HCEC 1CT (cell line): ENCODE measurements at places on chromosomes 1 and 21.
A peak's percentile ranks its signal among the peaks of the same experiment; 100 is the strongest.

DNA sequence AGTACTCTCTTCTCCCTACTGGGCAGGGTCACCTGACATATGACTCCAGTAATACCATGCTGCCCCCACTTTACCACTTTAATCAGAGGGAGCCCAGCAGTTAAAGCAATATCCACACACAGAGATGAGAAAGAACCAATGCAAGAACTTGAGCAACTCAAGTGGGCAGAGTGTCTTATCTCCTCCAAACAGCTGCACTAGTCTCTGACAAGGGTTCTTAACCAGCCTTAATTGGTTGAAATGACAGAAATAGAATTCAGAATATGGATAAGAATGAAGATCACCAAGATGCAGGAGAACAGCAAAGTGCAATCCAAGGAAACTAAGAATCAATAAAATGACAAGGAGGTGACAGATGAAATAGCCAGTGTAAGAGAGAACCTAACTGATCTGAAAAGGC, 91.0 kb downstream of the KCNT2 start:
- DNase-seq = no peak

GRCh38 chr21:16571594-16571993, 841.8 kb downstream of the USP25 start:
- DNase-seq = peak; percentile 40

- no peak for DNase-seq
Observed at GRCh38 chr1:40663324-40664166, 1.9 kb downstream of the RIMS3 start.

DNA sequence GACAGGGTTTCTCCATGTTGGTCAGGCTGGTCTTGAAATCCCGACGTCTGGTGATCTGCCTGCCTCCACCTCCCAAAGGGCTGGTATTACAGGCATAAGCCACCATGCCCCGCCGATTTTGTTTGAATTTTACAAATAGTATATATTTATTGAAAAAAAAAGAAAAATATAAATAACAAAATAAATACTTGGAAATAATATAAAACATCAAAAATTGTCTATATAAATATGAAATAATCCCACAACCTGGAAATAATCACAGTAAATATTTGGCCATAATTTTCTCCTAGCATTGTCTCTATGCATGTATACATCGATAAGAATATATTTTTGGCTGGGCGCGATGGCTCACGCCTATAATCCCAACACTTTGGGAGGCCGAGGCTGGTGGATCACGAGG, 2.7 kb upstream of the PLOD1 start:
- DNase-seq = no peak

- DNase-seq = no peak
Observed at GRCh38 chr1:9251501-9251900, 16.9 kb downstream of the H6PD start.

GRCh38 chr1:9449110-9449627, 90.1 kb upstream of the SLC25A33 start:
- DNase-seq = no peak

GRCh38 chr21:29771491-29772066, 168.2 kb downstream of the GRIK1 start:
- DNase-seq = no peak

DNA sequence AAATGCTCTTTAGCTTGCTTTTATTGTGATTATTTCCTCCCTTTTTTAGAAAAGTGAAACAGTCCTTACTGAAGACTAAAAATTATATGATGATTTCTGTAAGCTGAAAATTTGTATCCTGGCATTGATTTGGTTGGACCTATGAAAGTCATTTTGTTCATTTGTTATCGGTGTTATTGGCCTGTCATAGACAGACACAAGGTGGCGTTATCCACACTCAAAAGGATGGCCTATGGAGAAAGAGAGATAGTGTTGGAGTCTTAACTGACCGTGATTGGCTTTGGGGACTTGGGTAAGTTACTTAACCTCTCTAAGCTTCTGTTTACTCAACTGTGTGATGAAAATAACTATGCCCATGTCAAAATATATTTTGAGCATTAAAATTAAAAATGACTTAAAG, 203.6 kb upstream of the CHODL start:
- no peak for DNase-seq

DNA sequence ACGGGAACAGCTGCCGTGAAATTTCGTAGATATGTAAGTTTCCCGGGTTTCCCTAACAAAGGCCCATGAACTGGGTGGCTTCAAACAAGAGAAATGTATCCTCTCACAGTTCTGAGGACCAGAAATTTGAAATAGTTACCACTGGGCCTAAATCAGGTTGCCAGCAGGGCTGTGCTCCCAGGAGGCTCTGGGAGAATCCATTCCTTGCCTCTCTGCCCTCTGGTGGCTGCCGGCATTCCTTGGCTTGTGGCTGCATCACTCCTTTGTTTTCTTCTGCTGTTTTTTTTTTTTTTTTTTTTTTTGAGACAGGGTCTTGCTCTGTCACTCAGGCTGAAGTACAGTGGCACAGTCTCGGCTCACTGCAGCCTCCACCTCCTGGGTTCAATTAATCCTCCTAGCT, 23.7 kb downstream of the UMODL1 start:
- no peak for DNase-seq

DNA sequence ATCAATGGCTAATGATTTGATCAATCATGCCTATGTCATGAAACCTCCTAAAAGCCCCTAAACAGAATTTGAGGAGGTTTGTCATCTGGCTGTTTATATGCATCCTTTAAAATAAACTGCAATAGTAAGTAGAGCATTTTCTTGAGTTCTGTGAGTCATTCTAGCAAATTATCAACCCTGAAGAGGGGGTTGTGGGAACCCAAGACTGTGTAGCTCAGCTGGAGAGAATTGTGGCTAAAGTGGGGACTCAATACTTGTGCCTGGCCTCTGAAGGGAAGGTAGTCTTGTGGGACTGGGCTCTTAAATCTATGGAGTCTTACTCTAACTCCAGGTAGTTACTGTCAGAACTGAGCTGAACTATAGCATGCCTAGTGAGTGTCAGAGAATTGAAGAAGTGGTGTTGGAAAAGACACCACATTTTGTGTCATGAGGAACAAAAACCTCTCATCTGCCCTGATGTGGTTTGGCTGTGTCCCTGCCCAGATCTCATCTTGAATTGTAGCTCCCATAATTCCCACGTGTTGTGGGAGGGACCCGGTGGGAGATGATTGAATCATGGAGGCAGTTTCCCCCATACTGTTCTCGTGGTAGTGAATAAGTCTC, 402.4 kb downstream of the USH2A start:
- no peak for DNase-seq

GRCh38 chr1:55359611-55360010, 144.4 kb upstream of the USP24 start:
- no peak for DNase-seq

DNA sequence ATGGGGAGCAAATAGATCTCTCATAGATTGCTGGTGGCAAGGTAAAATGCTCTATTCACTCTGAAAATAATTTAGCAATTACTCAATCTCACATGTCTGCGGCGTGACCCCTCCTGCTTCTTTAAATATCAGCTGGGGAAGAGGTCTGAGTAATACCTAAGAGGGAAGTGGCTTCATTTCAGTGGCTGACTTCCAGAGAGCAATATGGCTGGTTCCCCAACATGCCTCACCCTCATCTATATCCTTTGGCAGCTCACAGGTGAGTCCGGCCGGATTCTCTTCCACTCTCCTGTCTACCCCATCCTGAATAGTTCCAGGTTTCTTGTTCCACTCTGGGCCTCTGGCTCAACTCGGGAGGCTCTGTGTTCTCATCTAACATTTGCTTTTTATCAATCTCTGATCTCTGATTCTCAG, at the start of gene SLAMF7:
SLAMF7 (plus strand) TSS at position 150 of the 414 bp plus-strand sequence; CDS start at position 205, 55 bp downstream.
- peak; percentile 14 for DNase-seq

GRCh38 chr1:186806477-186806876, 22.3 kb upstream of the PLA2G4A start:
- DNase-seq = peak; percentile 39

- peak; percentile 69 for DNase-seq
Observed at GRCh38 chr1:65079941-65080340, 68.1 kb upstream of the AK4 start.

- DNase-seq = no peak
Observed at GRCh38 chr21:22277341-22277740, 1279.1 kb downstream of the NCAM2 start.

- DNase-seq = peak; percentile 86
Observed at GRCh38 chr1:231106347-231106746, 55.5 kb upstream of the TRIM67 start.

DNA sequence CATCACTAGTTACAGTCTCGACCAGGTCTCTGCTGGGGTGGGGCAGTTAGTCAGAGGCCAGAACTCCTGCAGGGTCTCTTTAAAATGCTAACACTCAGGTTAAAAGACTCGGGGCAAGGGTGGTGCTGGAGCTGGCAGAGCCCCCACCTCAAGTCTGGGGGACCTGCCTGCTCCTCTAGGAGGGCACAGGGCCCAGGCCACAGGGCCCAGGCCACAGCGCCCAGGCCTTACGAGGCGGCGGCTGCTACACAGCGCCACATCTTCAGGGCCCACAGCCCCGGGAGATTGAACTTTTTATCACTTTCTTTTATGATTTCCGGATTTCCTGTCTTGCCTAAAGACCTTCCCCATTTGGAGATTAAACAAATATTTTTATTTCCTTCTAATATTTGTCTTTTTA, 10.4 kb downstream of the MPZ start:
- no peak for DNase-seq

DNA sequence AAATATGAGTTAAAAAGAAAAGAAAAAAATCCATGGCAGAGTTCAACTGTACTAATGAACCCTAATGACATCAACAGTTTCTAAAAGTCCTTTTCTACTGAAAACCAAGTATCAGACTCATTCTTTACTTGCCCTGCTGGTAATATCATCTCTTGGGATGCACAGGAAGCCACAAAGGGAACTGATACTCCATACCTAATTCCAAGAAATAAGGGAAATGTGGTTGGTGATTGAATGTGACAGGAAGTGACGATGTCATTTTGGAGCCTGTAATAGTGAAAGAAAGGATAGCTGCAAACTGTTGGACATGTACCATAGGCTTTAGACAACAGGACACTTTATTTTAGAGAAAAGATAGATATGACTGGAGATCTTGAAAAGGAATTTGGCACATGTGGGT, 98.7 kb upstream of the VAV3 start:
- DNase-seq = no peak

DNA sequence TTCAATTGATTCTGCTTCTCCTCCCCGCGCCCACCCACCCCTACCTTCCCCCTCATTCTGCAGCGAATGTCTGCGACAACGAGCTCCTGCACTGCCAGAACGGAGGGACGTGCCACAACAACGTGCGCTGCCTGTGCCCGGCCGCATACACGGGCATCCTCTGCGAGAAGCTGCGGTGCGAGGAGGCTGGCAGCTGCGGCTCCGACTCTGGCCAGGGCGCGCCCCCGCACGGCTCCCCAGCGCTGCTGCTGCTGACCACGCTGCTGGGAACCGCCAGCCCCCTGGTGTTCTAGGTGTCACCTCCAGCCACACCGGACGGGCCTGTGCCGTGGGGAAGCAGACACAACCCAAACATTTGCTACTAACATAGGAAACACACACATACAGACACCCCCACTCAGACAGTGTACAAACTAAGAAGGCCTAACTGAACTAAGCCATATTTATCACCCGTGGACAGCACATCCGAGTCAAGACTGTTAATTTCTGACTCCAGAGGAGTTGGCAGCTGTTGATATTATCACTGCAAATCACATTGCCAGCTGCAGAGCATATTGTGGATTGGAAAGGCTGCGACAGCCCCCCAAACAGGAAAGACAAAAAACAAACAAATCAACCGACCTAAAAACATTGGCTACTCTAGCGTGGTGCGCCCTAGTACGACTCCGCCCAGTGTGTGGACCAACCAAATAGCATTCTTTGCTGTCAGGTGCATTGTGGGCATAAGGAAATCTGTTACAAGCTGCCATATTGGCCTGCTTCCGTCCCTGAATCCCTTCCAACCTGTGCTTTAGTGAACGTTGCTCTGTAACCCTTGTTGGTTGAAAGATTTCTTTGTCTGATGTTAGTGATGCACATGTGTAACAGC, 339.9 kb downstream of the NTNG1 start:
- no peak for DNase-seq

DNA sequence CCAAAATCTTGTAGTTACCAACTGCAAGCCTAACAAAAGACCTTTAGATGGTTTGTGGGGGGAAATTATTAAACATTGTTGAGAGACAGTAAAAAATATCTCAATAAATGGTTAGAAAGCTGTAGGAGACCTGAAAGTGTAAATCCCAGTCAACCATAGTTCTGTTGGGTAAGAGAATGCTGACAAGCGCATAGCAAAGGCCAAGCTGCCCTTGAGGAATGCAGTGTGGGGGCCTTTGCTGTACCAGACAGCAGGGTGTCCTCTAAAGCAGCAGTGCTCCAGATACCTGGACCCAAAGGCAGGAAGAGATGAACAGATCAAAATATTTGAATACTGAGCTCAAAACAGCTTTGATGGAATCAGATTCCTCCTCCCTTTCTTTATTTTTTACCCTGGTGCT, 54.6 kb downstream of the OBSCN start:
- DNase-seq = no peak

GRCh38 chr1:164753521-164754077, 194.6 kb downstream of the PBX1 start:
- DNase-seq = no peak

GRCh38 chr1:60863131-60863530, 219.2 kb upstream of the NFIA start:
- DNase-seq = no peak

DNA sequence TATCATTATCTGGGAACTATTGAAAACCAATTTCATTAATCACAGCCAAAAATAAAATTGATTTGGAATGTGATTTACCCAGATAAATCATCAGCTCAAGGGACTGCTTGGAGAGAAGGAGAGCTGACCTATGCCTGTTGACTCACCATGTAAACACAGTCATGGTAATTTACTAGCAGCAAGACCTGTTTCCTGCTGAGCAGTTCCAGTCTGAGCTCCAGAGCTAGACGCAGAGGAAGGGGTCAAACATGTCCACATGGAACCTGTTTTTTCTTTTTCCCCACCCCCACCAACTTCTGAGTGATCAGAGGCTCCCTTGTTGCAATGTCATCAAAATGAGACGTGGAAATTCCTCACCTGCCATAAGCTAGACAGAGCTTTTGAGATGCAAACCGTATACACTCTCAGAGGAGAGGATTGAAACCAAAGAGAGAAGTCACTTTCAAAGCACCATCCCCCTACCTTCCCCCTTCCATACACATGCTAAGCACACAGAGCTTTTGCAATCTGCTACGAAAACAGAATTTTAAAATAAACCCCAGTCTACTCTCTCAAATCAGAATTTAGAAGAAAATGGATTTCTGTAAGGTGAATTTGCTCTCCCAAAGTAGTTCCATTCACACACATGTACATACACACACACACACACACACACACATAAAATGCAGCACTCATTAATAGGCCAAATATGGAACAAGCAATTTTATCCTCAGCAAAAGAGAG, 55.9 kb upstream of the PTGFRN start:
- peak; percentile 57 for DNase-seq

DNA sequence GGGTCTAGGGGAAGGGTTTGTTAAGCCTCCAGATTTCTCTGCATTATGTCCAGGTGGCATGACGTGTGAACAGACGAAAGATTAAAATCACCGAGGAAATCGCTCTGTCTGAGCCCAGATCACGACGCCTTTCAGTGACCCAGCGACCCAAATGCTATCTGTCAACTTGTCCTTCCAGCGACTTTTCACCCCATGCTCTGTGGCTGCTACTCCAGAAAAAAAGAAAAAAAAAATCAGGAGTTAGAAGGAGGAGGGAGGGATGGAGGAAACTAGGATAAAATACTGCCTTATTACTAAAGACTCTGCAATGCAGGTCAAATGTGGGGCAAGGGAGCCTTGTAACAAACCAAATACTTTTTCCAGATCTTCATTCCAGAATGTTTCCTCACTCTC, 352.0 kb downstream of the NUF2 start:
- peak; percentile 56 for DNase-seq
